Fibroblast of lung (primary cell): ENCODE measurements at places on chromosomes 11 and 22.

GRCh38 chr22:46586531-46587011 lies 33.6 kb upstream of the GRAMD4 start:
- DNase-seq, result no peak

- DNase-seq, result no peak
Observed at GRCh38 chr22:37588546-37589215, 8.8 kb upstream of the LGALS2 start.

DNA sequence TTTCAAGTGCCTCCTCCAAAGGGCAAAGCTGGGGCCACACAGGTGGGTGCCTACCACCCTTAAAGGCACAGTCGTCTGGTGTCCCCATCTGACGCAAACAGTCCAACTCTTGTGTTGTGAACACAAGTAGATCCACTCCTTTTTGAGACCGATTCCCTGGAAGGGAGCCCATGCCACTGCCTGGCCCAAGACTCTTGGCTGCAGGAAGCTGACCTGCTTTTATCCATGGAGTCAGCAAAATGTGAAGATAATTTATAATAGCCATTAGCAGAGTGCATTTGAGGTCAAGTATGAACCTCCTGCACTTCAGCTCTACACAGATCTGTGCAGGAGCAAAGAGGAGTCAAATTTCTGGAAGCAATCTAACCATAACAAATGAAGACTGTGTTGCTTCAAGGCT lies 68.5 kb downstream of the ADM start:
- DNase-seq, result peak; percentile 54

GRCh38 chr11:76615950-76616349 lies 54.6 kb downstream of the LRRC32 start:
- DNase-seq, result peak; percentile 62

DNA sequence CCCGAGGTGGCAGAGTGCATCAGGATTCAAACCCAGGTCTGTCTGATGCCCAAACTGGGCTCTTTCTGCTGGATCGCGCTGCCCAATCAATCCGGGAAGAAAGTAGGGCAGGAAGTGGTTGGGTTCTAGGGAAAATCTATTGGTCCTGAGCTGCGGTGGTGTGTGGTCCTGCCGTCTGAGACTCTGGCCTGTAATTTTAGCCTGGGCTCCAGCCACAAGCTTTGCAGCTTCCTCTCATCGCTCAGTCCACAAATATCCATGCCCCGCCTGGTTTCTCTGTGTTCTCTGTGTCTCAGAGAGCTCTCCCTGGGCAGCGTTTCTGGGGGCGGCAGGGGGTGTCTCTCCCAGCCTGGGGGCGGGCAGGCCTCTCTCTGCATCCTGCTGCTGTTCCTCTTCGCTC lies 18.7 kb downstream of the CACNG2 start:
- no peak for DNase-seq

- no peak for DNase-seq
Observed at GRCh38 chr11:44316659-44317240, 6.8 kb upstream of the ALX4 start.

DNA sequence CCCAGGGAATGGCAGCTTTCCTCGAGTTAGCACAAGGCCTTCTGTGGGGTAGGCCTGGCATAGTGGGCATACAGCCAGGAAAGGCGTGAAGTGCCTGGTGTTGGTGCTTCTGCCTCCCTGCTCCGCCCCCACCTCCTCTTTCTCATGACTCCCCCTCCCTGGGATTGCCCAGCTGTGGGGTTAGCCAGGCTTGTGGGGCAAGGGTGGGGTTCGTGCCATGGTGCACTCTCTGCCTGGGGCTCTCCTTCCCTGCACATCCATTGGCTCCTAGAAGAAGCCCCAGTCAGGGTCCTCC lies 236.8 kb upstream of the NCAM1 start:
- no peak for DNase-seq

DNA sequence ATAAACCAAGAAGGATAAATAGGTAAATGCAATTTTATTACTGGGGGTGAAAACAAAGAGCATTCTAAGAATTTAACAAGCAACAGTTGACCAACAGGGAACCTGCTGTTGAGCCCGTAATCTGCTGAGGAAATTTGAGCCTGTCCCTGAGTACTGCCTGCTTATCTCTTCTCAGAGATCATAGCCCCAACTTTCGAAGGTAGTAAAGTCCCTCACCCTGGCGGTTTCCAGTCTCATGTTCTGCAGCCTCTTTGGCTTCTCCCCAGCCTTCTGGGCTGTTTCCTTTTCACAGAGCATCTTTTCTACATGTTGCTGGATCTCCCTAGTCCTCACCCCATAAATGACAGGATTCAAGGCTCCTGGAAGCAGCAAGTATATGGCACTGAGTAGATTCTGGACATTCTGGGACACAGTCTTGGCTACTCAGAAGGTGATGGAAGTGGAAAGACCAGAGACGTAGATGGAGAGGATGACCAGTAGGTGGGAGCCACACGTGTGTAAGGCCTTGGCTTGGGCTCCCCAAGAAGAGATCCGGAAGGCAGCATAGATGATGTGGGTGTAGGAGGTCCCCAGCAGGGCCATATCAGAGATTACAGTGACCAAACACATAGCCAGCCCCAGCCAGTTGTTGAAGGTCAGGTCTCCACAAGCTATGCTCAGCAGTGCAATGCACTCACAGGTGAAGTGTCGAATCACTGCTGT lies 51.6 kb downstream of the RRM1 start:
- DNase-seq, result no peak

DNA sequence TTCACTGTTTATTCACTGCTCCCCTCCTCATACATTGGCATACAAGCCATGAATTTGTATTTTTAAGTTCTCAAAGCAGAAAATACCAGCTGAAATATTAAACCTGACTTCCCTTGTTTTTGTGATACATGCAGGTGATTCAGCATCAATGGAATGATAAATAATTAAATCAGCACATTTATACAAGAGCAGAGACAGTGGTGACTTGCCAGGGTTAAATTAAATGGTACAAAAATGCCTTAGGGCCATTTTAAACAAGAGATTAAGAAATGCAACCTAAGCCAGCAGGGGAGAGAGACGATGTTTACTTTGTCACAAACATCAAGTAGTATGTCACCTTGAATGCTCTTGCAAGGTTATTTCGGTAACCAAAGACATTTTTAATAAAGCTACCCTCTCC lies 95.9 kb upstream of the DDI1 start:
- DNase-seq, result peak; percentile 52
